ENCODE measurements at places on chromosomes 1 and 21.

DNA sequence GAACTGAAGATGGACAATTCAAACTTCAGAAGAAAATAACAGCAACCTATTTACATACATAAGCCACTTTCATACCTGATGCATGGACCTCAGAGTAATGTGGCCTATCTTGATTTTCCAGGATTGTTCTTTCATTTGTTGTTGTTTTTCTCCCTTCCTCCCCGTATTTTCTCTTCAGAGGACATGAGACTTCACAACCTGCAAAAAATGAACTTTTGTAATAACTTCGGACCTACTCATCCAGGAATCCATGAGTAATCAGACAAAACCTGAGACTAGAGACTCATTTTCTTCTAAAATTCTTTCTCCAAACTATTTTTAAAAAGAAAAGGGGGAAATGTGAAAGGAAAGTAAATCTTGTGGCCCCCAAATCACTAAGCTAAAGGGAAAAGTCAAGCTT, 17.6 kb upstream of the PLA2G5 start:
- no peak for DNase-seq

- DNase-seq, result no peak
Observed at GRCh38 chr1:228737601-228738041, 2.3 kb downstream of the RHOU start.

DNA sequence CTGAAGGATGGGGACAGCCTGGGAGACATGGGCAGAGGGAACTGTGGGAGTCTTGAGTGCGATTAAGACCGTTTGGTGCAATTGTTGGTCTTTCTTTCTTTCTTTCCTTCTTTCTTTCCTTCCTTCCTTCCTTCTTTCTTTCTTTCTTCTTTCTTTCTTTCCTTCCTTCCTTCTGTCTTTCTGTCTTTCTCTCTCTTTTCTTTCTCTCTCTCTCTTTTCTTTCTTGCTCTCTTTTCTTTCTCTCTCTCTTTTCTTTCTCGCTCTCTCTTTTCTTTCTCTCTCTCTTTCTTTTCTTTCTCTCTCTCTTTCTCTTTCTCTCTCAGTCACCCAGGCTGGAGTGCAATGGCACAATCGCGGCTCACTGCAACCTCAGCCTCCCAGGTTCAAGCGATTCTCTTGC, 2.9 kb upstream of the KLHDC9 start:
- DNase-seq, result no peak

GRCh38 chr1:97571760-97572159, 349.1 kb downstream of the DPYD start:
- no peak for DNase-seq

DNA sequence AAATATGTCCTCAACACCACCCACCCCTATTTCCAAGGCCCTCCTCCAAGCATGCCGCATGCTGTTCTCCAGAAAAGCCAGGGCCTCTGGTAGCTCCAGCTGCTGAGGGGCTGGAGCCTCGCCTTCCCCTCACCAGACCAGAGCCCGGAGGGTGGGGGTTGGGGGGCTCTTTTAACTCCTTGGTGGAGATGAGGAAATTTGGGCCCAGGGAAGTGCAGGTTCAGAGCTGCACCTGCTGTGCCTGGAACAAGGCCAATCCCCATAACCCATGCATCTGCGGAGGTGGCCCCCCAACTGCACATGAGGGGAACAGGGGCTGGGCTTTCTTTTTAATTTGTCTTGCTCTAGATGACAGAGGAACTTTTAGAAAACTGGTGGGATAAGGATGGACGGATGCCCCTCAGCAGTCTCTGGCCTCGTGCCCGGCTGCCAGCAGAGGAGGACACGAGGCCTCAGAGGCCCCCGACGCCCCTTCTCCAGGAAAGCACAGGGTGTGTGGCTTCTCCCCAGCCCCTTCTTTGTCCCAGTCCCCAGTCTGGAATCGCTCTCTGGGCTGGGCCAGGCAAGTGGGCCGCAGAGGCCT, 550 bp upstream of the SELENON start:
- no peak for DNase-seq

- no peak for DNase-seq
Observed at GRCh38 chr1:192461684-192462083, 113.9 kb upstream of the RGS1 start.

DNA sequence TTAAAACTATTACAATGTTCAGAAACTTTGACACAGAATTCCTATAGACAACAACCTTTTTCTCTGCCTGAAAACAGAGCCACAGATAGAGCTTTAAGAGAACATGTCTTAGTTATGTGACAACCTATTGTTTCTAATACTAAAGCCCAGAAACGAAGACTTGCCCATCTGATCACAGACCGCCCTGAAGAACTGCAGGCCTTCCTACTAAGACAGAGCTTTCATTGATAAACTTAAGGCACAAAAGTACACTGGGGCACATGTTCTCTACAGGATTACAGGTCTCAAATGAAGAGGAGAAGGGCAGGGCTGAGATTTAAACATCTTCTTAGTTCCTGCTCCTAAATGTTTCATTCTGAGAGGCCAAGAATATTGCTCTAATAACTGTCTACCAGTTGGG, 452.7 kb downstream of the KCNT2 start:
- DNase-seq, result no peak

DNA sequence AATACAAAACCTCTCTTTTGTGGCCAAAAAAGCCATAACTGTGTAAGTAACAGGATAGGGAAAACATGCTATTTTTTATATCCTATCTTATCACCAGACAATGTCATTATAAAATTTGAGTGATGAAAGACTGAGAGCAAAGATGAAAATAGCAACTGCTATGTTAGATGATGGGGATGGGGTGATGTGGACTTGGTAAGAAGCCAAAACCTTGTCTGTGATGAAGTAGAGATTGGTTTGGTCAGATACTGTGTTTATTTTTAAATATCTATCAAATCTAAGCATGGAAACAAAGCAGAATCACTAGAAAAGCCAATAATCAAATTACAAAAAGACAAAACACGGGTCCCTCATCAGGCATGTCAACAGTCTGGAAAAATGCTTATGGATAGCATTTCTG, 631.1 kb upstream of the NR5A2 start:
- no peak for DNase-seq

GRCh38 chr1:198519639-198520501, 20.6 kb downstream of the ATP6V1G3 start:
- no peak for DNase-seq

DNA sequence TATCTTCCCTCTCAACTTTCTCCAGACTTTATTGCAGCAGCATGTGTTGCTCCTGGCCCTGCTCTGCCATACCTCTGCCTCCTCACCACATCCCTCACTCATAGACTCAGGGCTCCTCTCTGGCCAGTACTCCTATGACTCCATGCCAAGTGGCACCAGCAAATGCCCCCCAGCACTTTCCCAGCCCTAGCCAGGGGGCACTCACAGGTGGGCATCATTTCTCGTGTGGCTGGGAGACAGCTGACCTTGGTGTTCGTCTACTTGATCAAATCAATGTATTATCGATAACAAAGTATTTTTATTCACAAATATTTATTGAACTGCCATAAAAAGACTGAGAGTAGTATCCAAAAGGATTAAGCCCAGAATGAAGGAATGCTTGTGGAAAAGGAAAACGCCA, 418.2 kb downstream of the FAM72C start:
- no peak for DNase-seq

GRCh38 chr1:143680304-143680703, 291.5 kb downstream of the FAM72C start:
- no peak for DNase-seq

DNA sequence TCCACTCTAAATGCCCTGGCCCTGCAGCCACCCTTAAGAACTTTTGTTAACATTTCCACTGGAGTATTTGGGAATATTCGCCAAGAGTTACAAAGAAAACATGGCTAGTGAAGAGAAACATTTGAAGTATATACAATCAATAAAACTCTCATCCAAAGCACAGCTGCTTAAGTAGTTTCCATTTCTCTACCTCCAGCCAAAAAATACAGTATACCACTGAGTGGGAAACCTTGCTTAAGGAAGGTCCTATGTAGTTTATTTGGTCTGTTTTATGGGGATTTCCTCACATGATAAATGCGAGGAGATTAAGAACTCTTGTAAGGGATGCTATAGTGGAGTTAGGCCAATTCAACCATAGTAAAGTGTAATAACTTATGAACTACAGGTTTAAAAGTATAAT, 382.5 kb downstream of the NEGR1 start:
- DNase-seq, result no peak

GRCh38 chr1:197915260-197915861, 1.8 kb upstream of the LHX9 start:
- DNase-seq, result no peak

- peak; percentile 40 for DNase-seq
Observed at GRCh38 chr1:67766141-67766978, 66.9 kb downstream of the GNG12 start.

GRCh38 chr1:55040933-55041494, 1.7 kb downstream of the PCSK9 start:
- DNase-seq, result no peak

DNA sequence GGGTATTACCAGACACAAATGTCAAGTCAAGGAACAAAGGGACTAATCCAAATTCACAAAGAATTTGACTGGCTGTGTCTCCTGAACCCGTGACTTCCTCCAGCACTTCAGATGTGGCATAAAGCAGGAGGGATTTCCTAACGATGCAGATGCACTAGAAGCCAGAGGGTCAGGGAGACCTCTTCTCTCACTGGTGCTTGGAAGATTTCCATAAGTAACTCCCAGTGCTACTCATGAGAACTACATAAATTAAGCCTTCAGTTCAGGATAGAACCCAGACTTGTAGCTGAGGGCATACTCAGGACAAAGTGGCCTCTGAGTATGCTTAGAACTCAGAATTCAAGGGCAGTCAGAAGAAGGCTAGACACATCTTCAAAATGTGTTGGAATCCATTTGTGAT, 83.6 kb upstream of the NRIP1 start:
- no peak for DNase-seq

DNA sequence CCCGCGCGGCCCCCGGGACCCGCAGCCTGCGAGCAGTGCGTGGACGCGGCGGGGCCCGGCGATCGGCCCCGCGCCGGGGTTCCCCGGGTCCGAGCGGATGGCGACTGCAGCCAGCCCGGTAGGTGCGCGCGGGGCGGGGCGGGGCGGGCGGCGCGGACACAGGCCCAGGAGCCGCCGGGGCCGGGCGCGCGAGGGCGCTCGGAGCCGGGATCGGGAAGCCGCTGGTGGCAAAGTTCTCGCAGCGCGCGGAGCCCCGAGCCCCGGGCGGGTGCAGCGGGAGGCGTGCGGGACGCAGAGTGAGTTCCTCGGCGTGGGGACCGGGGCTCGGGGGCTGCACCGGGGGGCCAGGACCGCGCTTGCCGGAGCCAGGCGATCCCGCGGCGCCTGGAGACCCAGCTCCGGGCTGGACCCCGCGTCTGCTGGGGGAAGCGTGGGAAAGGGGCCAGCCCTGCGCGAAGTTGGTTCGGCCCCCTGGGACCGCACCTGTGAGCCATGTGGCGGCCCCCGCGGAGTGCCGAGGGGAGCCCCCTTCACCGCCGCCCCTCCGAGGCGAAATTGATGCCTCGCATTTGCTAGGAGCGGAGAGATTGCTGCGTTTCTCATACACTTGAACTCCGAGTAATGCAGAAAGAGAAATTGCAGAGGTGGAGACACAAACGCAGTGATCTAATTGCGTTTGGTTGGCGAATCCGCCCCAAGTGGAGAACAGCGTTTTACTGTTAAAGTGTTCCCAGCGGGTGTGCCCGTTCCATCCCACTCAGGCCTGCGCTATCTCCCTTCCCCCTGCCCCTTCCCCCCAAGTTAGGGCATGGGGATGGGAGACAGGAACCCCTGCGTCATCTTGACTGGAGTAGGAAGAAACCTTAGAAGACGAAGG, 228.9 kb upstream of the TMEM51 start:
- DNase-seq, result peak; percentile 47

DNA sequence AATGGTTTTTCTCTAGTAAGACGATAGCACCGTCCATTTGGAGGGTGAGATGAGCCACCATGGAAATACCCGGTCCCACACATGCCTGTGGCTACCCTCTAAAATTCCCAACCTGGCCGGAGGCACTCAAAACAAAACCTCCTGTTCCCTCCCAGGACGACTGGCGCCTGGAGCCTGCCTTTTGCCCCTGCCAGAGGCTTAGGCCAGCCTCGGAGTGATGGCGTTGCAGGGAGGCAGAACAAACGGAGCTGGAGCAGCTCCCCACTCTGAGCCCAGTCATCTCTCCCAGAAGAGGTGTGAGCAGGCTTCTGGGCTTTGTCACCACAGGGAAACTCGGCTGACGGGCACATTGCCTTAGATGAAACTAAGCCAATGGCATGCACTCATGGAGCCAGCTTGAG, 213.7 kb upstream of the HOOK1 start:
- no peak for DNase-seq

GRCh38 chr1:205015241-205015640, 27.8 kb upstream of the CNTN2 start:
- no peak for DNase-seq

- DNase-seq, result no peak
Observed at GRCh38 chr1:204859861-204860267, 10.8 kb upstream of the NFASC start.

DNA sequence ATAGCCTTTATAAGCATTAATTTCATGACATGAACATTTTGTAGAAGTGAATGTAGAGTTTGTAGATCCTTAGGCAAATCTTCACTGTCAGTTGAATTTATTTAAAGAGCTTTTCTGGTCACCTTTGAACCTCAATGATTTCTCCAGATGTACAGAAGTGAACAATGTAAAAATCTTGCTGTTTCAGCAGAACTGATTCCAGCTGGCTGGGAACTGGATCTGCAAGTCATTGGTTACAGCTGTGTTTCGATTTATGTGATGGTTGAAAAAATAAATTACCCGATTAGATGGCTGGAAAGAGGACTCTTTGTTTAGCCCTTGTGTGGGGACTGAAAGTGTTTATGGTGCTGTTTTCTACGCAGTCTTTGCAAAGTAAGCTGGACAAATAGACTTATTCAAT, 849.8 kb downstream of the USP25 start:
- no peak for DNase-seq

DNA sequence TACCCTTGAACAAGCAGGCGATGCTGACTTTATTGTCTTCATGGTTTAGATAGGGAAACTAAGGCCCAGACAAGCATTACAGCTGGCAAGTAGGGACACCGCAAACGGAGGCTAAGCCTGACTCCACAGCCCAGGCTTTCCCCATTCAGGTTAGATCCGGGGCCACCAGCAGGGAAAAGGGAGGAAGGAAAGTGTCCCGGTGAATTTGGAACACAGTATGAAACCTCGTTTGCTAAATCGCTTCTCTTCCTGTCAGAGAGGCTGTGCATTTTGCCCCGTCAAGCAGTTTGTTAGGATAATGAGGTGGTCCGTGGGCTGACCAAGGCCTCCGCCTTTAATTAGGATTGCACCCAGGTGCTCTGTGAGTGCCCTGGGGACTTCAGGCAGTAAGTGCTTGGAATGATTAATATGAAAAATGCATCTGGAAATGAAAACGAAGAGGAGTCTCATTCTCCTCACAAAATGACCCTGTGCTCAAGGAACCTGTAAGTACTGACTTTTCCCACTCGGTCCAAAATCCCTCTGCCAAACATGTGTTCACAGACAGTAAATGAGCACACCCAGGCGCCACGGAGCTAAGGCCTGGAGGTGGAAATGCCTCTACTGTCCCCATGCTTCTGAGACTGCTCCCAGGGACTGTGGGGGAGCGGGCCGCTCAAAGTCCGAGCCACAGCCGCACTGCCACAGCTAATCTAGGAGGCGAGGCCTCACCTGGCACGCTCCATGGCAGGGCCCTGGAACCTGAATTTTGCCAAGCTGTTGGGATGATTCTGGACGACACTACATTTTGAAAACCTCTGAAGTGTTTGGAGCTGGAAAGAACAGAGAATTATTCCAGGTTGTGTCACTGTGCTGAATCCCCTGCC, 234.1 kb downstream of the SDCCAG8 start:
- DNase-seq, result no peak

- DNase-seq, result no peak
Observed at GRCh38 chr1:93571623-93572310, 109.9 kb downstream of the BCAR3 start.

- no peak for DNase-seq
Observed at GRCh38 chr1:83029916-83030315, 969.0 kb downstream of the TTLL7 start.

All from naive thymus-derived CD4-positive, alpha-beta T cell (primary cell).